ENCODE measurements at places on chromosomes 12 and 14.

GRCh38 chr14:99733211-99733539, 49.1 kb downstream of the CYP46A1 start:
- no peak for DNase-seq

GRCh38 chr12:31783996-31784645, 55.3 kb upstream of the AMN1 start:
- DNase-seq, result no peak

DNA sequence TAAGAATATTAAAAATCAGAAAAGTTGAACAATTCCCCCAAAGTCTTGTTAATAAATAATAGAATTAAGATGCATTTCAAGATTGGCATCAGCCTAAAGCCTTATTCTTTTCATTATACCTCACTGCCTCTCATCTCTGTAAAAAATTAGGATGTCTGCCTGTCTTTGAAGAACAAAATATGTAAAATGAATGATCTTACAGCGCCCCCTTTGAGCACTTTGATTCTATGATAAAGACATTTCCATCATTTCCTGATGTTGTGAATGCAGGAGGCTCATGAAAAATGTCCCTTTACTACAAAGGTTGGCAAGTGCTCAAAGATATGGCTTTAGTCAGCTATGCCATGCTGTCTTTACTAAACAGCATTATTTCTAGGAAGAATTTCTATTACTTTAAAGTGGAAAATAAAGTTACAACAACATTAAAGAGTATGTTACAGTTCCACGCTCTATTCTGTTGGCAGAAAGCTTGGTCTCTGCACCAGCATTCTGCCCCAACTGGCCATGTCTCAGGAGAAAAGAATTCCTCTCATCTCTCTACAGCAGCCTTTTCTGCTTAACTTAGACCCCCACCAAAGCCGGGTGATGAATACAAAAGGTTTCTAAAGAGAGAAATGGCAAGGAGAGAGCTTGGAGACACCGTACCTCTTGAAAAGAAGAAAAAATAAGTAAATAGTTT, 95.1 kb downstream of the LLPH start:
- no peak for DNase-seq

DNA sequence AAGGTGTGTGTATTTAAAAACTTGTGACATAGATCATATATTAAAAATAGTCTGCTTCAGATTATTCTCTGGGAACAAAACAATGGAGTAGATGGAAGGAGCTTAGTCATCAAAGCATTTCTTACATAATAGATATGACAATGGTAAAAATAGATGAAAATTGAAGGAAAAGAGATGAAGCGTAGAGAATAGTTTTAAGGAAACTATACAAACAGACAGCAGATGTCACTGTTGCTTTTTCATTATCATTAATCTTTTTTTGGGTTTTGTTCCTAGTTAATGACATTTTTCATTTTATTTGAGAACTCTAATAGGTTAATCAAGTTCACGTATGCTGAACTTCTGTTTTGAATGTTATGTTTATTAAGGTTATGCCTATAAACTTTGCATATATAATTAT, 149.2 kb upstream of the FBXO33 start:
- DNase-seq, result no peak

- no peak for DNase-seq
Measured at GRCh38 chr12:53014709-53015108, 8.5 kb downstream of the EIF4B start.

DNA sequence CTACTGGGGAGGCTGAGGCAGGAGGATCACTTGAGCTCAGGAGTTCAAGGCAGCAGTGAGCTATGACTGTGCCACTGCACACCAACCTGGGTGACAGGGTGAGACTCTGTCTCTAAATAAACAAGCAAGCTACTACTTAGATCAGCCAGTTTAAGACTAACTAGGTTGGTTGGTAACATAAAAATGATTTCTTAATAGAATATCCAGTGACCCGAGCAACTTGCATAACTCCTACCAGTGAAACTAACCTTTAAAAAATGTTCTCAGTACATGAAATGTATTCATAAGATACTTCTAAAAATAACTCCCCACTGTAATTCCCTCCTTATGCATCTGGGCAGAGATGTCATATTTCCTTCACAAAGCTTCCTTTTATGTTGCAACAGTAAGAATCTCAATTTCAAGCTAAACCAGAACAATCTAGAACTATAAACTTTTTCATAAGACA, 15.9 kb downstream of the TAOK3 start:
- no peak for DNase-seq

- no peak for DNase-seq
Measured at GRCh38 chr12:4217091-4217490, 56.5 kb upstream of the CCND2 start.

DNA sequence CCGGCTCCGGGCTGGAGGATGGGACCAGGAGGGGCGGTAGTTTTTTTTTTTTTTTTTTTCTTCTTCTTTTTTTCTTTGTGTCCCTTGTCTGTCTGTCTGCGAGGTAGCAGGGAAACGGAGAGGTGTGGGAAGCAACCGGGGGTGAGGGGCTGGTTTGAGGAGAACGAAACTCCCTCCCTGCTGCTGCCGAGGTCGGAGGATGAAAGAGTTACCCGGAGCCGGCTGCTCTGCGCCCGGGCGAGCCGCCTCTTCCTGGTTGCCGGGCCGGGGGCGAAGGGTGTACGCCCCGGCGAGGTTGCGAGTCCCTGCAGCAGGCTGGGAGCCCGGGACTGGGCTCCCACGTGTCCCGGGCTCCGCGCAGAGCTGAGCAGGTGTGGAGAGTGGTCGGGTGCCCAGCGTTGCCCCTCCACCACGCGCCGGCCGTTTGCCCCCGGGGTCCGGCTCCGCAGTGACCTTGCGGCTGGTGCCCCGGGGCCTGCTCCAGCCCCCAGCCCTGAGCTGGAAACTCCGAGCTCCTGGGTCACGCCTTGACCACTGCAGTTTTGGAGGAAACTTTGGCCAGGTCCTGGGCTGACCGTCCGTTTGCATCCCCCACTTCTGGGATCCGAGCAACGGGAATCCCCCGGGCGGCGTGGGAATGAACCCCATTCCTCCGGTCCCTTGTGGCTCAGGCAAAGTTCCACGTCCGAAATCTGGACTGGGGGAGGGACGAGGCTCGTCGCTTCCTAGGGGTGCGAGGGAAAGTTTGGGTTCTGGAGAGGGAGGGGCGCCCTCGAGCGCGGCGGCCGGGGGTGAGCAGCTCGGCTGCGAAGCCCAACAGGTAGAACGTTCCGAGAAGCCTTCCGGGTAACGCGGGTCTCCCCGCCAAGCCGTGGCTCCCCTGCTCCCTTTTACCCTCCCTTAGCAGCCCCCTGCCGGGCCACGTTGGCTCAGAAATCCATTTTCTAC, 1.3 kb downstream of the CHST11 start:
- DNase-seq, result peak; percentile 80

DNA sequence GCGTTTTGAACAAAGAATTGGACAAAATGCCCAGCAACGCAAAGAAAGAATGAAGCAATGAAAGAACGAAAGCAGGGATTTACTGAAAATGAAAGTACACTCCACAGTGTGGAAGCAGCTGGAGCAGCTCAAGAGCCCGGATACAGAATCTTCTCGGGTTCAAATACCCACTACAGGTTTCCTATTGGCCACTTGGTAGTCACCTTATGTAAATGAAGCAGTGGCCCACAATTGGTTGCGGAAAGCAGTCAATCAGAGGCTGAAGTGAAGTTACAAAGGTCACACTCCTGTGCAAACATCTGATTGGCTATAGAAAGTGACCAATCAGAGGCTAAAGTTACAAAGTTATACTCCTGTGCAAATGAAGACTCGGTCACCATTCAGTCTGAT, 15.0 kb upstream of the PPP1R13B start:
- DNase-seq, result no peak

GRCh38 chr14:96146131-96146771, 58.4 kb upstream of the BDKRB2 start:
- DNase-seq, result no peak
